Stimulated activated CD4-positive, alpha-beta T cell treated with anti-CD3 and anti-CD28 coated beads, TNF-alpha, amount 100 ng/mL, for 1 hour (primary cell): ENCODE measurements at places on chromosomes 5 and 9.

DNA sequence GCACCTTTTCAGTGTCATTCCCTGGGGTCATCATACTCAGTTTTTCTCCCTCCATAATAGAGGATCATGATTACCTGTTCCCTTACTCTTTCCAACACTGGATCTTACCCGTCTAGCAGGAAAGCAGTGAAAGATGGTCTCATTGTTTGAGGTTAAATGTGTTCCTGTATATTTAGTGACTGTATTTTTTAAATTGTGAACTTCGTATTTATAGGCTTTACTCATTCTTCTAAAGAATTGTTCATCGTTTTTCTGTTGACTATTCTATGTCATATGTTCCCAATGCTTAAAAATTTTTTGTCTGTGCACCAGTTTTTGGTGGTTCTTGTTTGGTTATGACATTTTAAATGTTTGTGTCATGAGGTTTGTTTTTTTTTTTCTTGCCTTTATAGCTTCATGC, 204.8 kb upstream of the OTULINL start:
- no peak for DNase-seq

- DNase-seq = no peak
These were observed 60.6 kb upstream of the AFAP1L1 start for GRCh38 chr5:149210968-149211490.

- DNase-seq = no peak
These were observed 95.6 kb upstream of the ZNF608 start for GRCh38 chr5:124841829-124842712.

DNA sequence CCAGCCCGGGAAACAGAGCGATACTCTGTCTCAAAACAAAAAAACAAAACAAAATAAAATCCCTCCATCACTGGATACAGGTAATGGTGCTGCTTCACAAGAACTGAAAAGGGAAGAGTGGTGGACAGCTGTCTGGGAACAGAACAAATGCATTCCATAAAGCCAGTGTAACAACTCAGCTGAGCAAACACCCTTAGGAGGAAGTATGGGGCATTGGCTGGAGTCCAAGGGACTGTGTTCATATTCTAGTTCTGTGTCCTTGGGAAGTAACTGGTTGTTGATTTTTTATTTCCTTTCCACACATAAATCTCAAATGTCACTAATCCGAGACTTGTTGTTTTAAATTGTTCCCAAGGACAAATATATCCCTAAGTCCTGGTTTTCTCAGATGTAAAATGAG, 38.3 kb downstream of the HTR1A start:
- DNase-seq = no peak

GRCh38 chr5:22053195-22053594, 799.9 kb downstream of the CDH12 start:
- DNase-seq = no peak

GRCh38 chr9:29773676-29774075, 2200.4 kb upstream of the C9orf72 start:
- DNase-seq = no peak

- DNase-seq = no peak
These were observed 252.0 kb upstream of the IRX4 start for GRCh38 chr5:2134543-2135292.

DNA sequence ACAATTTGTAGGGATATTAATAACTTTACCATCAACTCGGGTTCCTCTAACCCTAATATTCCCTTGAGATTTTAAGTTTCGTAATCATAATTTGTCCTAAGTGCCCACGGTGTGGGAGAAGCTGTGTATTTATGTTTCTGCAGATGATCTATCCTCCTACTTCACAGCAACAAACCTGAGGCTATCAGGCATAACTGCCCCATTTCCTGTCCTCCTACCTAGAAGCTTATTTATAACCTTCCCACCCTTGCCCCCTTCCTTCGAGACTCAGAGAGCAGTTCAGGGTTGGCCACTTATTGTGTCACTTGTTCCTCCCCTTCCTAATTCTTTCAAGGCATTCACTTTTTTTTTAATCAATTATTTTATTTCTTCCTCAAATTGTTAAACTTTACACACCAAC, 29.6 kb upstream of the LCP2 start:
- DNase-seq = no peak

DNA sequence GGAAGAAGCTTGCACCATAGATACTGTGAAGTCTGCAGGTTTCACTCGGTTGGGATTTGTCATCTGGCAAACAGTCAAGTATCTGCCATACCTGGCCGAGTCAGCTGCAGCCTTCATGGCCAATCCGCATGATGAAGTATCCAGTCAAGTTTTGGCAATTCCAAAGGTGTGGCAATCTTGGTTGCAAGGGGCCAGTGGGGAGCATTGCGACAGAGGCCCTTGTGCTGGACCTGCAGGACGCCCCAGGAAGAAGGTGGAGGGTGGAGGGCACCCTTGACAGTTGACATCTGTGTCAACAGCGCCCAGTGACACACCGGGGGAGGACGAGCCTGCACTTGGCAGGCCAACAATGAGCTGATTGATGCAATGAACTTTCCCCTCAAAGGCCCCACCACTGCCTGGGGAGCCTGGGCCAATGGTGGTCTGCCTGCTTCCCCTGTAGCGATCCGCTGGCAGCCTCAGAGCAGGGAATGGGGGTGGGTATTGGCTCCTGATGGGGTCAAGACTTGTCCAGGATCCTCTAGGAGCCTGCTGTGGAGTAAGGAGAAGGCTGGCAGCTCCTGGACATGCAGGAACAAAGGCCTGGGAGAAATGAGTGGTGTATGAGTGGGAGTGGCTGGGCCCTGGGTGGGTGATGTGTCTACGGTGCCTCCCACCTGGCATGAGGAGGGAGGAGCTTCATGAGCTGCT, 122.8 kb upstream of the PITX1 start:
- DNase-seq = no peak

DNA sequence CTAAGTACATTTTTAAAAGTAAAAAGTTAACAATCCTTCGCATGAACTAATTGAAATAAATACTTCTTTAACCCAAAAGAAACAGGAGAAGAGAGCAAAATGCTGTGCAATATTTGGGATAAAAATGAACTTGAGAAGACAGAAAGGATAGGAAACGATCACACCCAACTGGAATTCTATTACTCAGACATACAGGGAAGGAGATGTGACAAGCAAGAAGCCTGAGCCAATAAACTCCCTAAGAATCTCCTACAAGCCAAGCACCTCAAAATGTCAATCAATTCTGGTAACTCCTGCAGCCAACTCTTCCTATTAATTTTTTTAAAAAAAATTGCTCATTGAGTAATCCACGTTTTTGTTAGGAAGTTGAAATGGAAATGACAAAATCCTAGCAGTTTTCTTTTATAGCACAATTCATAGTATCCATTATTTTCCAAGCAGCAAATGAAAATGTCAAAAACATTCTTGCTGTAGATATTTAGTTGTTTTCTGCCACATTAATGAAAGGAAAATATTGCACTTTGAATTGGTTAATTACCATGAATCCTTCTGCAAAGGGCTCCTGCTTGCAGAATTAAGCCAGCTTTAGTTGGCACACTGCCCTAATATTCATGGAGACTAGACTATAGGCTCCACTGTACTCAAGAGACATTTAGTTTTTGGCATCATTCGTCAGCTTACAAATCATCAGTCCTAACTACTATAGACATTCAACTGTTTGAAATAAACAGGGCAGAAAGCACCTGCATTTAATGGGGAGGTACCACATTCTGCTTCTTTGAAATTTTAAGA, 89.0 kb downstream of the RFX3 start:
- no peak for DNase-seq

GRCh38 chr9:90523958-90524357, 118.7 kb downstream of the DIRAS2 start:
- no peak for DNase-seq

GRCh38 chr5:35877655-35878054, 21.0 kb downstream of the IL7R start:
- DNase-seq = no peak

DNA sequence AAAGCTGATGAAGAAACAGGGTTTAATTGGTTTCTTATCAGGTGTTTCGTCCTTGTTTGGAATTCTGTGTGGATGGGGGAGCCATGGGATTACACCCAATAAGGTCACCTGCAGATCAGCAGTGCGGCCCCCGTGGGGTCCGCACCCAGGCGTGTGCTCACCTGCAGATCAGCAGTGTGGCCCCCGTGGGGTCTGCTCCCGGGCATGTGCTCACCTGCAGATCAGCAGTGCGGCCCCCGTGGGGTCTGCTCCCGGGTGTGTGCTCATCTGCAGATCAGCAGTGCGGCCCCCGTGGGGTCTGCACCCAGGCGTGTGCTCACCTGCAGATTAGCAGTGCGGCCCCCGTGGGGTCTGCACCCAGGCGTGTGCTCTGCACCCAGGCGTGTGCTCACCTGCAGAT, 41.7 kb upstream of the CEP72 start:
- no peak for DNase-seq

DNA sequence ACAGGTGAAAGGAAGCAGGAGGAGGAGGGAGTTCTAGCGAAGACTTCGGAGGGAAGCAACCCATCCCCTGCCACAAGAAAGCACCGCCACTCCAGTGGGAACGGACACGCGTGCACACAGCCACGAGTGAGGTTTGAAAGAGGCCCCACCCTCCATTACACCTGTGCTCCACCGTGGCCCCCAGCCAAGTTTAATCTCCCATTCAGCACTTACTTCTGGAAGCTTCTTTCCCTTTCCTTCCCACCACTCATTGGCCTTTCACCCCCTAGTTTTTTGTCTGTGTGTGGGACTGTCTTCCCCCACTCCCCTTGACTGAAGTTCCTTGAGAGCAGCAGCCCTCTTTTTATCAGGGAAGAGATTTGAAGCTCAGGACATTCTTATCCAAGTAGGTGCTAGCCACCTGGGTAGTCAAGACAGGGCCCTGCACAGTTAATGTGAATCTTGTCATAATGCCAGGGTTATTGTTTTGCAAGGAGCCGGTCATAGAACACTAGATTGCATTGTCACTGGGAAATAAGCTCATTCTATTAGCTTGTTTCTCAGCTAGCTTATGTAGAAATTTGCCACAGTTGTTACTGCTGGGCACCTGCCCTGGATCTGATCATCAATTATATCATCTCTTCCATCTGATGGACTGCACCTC, 256.0 kb downstream of the DOCK8 start:
- DNase-seq = no peak

DNA sequence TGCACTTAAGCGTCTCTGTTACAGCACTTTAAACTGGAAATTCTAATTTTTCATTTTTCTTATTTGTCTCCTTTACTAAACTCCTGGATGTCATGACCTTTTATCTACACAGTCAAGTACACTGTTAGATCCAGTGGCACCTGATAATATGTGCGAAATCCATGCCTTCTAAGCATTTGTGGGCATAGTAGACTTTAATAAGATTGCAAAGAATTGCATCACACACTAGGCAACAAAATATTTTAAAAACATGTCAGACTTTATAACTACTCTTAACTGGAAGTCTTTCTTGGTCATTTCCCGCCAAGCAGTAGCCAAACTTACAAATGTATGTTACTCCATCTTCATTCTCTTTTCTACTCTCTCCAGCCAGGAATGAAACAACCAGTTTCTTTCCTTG, 5.0 kb upstream of the SPINK1 start:
- no peak for DNase-seq

DNA sequence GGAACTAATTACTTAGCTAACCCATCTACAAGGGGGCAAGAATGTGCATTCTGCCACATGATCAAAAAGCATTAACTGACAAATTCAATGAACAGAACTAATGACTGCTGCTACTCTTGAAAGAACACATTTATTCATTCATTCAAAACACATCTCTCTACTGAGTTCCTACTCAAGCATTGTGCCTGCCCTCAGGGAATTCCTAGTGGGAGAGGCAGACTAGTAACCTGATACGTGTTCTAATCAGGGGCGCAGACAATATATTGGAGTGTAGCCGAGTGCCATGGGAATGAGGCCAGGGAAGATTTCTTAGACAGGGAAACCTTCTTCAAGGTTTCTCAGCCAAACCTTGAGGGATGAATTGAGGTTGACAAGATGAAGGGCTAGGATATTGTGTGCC, 56.7 kb upstream of the PAPPA start:
- no peak for DNase-seq

GRCh38 chr9:95316794-95317118, 753 bp downstream of the FANCC start:
- DNase-seq = no peak

GRCh38 chr9:3971391-3972082, 328.3 kb downstream of the GLIS3 start:
- DNase-seq = no peak

DNA sequence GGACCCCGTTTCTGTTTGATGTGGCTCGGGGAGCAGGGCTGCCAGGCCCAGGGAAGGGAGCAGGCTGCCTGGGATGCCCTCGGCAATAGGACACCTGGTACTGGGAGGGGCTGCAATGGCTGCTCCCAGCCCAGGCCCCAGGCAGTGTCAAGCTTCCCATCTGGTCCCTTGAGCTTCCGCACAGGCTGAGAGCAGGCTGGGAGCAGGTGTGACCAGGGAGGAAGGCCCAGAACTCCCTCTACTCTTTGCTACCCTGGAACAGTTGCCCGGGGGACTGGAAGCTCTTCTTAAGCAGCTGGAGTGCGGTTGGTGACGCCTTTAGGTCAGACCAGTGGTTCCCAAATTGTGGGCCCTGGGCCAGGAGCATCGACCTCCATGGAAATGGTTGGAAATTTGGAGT, 186.9 kb downstream of the GADD45G start:
- DNase-seq = no peak

DNA sequence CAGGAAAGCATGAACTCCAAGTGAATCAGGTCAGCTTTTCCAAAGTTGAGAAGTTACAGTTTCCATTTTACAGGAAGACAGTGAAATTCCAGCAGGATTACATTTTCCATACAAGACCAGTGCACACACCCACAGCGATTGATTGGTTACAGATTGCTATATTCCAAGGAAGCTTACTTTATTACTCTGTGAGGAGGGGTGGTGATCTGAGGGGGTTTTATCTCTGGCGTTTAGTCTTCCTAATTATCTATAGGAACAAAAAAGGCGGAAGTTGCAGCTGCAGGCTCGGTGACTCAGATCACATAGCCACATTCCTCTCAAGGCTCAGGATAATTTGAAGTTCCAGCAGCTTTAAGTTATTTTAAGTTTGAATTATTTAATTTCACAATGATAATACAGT, 450.4 kb upstream of the NMUR2 start:
- DNase-seq = no peak

- no peak for DNase-seq
These were observed 39.1 kb downstream of the FBN2 start for GRCh38 chr5:128498844-128499455.

- no peak for DNase-seq
These were observed 3.0 kb upstream of the SLC25A48 start for GRCh38 chr5:135831439-135831838.

DNA sequence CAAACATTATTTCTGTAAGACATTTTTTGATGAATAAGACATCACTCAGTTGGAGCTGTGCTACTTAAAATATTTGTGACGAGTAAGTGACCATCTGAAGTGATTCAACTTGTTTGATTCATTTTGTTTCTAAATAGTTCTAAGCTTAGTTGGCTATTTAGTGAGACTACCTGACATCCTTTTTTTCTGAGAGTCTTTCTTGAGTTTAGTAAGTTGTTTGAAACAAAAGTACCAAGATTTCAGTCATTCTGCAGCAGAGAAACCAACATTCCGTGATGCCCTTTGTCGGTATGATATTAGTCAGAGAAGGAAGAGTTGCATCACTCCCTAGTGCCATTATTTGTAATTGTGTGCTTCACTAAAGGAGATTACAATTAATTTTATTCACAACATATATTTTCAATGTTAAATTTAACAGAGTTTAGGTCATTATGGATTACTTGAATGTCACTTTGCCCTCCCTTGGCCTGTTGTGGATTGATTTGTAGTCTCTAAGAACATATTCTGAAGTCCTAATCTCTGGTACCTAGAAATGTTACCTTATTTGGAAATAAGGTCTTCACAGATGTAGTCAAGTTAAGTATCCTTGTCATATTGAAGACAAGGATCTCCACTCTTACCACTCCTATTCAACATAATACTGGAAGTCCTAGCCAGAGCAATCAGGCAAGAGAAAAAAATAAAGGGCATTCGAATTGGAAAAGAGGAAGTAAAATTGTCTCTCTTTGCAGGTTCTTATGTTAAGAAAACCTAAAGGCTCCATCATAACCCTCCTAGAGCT, 212.2 kb downstream of the PCSK1 start:
- DNase-seq = no peak
